ENCODE measurements at places on chromosomes 7 and 10.
A peak's percentile ranks its signal among the peaks of the same experiment; 100 is the strongest.

GRCh38 chr10:88113232-88113631, 249.8 kb downstream of the PTEN start:
- no peak for DNase-seq

DNA sequence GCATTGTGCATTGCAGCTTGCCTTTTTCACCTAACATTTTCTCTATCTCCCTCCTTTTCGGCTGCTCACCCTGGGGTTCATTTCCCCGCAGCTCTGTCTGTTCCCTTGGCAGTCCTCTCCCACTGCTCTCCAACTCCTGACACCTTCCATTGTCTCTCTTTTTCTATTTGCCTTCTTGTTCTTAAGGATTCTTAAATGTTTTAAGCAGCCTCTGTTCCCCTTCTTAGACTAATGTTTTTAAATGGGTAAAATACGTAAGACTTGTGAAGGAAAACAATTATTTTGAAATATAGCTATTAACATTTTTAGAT, 19.4 kb downstream of the BMPR1A start:
- no peak for DNase-seq

DNA sequence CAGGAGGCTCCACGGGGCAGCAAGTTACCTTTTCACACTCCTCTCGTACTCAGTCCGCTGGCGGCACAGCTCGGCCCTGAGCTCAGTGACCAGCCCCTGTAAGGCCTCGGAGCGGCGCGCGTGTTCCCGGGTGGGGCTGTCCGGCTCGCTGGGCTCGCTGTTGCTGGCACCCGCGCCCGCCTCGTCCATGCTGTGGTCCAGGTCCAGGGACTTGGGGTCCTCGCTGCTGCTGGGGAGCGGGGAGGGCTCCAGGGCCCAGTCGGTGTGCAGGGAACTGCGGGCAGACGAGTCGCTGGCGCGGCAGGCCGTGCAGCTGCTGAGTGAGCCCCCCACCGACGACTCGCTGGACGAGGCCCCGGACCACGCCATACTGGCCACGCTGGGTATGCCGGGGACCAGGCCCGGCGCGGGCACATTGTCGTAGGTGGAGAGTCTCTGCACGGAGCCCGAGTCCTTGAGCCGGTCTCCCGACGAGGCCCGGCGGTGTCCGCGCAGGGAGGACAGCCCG, 143.8 kb downstream of the MAPK8 start:
- DNase-seq, result no peak

GRCh38 chr7:151807846-151808245, 69.1 kb downstream of the PRKAG2 start:
- no peak for DNase-seq

DNA sequence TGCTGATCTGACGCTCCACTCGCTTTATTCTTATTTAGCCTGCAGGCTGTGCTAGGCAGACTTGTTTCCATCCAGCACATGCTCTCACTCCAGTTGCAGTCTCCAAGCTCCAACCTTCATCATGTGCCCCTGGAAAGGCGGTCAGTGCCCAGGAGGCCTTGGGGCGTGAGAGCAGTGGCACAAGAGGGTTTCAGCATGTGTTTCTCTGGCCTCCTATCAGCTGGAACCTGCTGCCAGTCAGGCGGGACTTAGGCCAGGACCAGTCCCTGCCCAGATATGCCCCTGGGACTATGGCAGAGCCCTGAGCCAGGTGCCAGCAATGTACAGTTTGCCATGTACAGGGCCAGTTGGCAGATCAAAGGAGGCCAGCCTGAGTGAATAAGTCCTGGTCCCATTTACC, 330.2 kb upstream of the FZD1 start:
- no peak for DNase-seq

DNA sequence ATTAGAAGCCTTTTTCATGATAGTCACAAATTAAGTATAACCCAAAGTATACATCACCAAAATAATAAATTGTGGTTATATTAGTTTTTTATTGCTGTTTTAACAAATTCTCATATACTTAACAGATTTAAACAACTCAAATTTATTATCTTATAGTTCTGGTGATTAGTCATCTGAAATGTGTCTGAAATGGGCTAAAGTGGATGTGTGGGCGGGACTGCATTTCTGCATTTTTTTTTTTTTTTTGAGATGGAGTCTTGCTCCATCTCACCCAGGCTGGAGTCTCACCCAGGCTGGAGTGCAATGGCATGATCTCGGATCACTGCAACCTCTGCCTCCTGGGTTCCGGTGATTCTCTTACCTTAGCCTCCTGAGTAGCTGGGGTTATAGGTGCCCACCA, 891.5 kb upstream of the CELF2 start:
- DNase-seq, result no peak

- peak; percentile 90 for DNase-seq
Measured at GRCh38 chr7:82805527-82805960, 357.1 kb downstream of the PCLO start.

- no peak for DNase-seq
Measured at GRCh38 chr10:1255118-1255517, 198.9 kb downstream of the WDR37 start.

DNA sequence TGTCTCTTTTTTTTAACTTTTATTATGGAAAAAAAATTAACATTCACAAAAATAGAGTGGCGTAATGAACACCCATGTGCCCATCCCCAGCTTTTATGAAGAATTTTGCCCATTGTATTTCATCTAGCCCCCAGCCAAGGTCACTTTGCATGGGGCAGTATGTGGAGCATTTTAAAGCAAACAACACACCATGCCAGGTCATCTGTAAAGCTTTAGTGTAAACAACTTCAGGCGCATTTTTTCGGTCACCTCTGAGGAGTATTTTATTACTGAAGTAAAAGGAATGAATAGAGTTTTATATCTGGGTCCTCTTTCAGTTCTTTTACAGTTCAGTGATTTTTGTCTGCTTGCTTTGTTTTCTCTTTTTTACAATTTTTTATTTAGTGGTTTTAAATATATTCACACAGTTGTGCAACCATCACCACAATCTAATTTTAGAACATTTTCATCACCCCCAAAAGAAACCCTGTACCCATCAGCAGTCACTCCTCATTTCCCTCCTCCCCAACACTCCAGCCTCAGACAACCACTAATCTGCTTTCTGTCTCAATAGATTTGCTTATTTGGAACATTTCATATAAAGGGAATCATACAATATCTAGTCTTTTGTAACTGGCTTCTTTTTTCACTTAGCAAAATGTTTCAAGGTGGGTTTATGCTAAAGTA, 87.9 kb downstream of the SLC37A3 start:
- no peak for DNase-seq

- no peak for DNase-seq
Measured at GRCh38 chr7:122896509-122896908, 10.2 kb upstream of the CADPS2 start.

GRCh38 chr7:37666026-37666799, 17.4 kb upstream of the GPR141 start:
- no peak for DNase-seq

GRCh38 chr7:69757528-69757927, 159.3 kb downstream of the AUTS2 start:
- DNase-seq, result no peak

GRCh38 chr10:121338206-121338980, 259.9 kb downstream of the FGFR2 start:
- no peak for DNase-seq

DNA sequence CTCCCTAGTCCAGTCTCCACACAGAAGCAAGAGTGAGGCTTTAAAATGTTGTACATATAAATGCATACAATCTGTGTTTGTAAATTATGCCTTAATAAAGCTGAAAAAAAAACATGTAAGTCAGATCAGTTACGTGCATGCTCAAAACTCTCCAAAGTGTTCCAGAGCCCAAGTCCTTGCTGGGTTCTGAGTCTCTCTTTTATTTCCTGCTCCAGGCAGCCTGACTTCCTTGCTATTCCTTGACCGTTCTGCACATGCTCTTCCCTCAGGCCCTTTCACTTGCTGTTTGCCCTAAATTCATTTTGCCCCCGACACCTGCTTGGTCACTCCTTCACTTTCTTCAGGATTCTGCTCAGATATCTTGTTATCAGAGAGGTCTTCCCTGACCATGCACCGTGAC, 770.1 kb downstream of the PHTF2 start:
- no peak for DNase-seq

DNA sequence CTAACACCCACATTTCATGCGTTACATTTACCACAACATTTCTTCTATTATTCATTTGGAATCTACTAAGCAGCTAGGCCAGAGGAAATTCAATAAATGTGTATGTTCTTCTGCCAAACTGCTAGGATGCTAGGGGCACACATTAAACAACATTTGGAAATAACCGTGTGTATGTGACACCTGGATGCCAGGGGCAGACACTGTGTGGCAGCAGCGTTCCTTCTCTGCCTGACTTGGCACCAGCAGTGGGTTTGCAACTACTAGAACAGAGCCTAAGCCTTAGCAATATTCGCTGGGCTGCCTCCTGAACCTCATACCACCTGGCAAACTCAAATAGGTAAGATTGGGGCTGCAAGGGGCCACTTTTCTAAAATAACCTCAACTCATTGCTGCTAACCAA, 182.1 kb downstream of the CHCHD3 start:
- no peak for DNase-seq

- DNase-seq, result no peak
Measured at GRCh38 chr7:45894665-45895062, 6.4 kb downstream of the IGFBP1 start.

DNA sequence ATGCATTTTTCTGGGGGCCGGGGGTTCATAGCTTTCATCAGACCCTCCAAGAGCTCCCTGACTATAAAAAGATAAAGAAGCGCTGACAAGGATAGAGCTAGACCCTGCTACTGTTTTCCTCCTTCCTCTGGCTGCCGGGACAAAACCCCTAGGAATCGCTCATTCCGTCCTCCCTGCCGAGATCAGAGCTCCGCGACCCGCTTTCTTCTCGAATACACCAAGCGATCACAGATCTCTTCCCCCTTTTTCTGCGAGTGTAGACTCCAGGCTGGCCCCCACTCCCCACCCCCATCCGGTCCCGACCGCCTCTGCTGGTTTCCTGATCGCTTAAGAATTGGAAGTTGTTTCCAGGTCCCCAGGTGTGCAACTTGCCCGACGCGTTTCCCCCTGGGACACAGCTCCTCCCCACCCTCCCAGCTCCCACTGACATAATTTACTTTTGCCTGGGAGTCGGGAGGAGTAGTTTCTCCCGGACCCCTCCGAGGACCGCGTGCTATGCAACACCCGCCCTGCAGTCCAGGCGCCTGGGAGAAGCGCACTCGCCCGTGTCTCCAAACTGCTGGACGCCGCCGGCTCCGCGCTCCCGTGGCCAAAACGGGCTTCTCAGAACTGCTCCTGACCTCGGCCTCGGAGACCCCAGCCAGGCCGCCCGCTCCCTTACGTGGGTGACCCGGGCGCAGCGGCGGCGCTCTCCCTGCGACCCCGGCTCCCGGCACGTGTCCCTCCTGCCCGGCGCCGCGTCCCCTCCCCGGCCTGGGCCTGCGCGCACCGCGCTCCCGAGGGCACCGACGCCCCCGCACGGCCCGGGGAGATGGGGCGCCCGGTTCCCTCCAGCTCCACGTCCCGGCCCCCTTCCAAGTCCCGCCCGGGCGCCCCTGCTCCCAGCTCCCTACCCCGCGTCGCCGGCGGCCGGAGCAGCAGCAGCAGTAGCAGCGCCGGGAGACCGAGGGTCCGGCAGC, 552 bp downstream of the IL15RA start:
- peak; percentile 46 for DNase-seq

- DNase-seq, result no peak
Measured at GRCh38 chr10:36676321-36676720, 449.1 kb upstream of the ANKRD30A start.

DNA sequence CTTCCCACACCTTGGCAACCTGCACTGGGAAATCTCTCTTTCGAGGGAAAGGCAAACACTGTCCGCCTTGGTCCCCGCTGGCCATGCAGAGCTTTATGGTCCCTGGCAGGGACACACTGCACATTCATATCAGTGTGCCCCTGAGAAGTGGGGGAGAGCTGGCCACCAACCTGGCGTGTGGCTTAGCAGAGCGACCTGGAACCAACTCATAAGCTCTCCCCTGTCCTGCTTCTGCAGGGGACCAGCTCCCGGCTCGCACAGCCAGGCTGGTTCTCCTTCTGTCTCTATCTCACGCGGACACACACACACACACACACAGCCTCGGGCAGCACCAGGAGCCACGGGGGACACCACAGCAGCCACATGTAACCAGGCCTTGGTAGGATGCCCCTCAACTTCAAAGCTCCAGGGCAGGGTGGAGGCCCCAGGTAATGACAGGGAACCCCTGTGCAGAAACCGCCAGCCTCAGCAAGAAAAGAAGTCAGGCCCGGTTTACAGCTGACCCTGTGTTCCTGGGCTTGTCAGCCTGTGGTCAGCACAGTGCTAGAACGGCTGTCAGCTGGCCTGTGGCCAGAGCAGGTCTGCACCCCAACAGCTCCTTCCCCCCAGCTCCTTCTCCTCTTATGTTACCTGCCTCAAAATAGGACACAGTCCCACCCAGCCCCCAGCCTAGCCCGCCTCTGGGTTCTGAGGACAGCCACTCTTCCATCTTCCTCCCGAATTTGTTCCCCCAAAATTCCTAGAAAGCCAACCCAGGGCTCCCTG, 69.3 kb downstream of the OAT start:
- no peak for DNase-seq

DNA sequence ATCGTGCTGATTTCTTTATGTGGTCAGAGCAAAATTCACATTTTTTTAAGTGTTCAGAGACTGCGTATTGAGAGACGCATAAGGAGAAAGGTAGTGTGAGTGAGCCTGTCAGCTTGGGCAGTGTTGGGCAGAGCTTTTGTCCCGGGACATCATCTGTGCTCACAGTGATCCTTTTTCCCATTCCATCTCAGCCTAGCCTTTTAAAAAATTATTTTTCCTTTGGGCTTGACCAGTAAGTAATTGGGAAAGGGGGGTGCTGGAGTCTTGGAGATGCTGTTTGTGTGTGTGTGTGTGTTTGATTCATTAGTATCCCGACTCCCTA, 1.5 kb downstream of the NRF1 start:
- no peak for DNase-seq

- no peak for DNase-seq
Measured at GRCh38 chr7:92705831-92706230, 115.6 kb upstream of the FAM133B start.

DNA sequence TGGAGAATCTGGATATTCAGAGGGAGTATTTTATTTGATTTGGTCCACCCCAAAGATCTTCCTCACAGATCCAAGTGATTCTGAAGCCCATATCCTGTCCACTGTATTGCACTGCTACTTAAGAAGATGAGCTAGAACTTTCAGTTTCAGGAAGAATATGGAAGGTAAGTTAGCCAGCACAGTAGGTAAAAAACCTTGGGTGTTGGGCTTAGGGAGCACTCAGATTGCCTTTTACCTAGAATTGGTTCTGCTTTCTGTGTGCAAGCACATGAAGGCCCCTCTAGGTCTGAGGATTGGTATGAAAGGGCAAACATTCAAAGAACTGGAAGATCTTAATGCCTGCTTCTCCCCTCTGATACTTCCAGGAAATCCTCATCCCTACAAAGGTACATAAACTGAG, 146.7 kb upstream of the COL1A2 start:
- no peak for DNase-seq

GRCh38 chr7:15778191-15778590, 91.7 kb upstream of the MEOX2 start:
- DNase-seq, result no peak

GRCh38 chr7:40008223-40008815, 58.3 kb downstream of the CDK13 start:
- DNase-seq, result no peak

Measured in mesendoderm (in vitro differentiated cells).